Body of pancreas (tissue), 4 donors: ENCODE measurements at places on chromosomes 5 and 9.

GRCh38 chr5:144522698-144523097 is 352.0 kb downstream of the KCTD16 start:
- DNase-seq = no peak

- no peak for DNase-seq
Measured at GRCh38 chr5:147626464-147626863, 116.6 kb upstream of the DPYSL3 start.

DNA sequence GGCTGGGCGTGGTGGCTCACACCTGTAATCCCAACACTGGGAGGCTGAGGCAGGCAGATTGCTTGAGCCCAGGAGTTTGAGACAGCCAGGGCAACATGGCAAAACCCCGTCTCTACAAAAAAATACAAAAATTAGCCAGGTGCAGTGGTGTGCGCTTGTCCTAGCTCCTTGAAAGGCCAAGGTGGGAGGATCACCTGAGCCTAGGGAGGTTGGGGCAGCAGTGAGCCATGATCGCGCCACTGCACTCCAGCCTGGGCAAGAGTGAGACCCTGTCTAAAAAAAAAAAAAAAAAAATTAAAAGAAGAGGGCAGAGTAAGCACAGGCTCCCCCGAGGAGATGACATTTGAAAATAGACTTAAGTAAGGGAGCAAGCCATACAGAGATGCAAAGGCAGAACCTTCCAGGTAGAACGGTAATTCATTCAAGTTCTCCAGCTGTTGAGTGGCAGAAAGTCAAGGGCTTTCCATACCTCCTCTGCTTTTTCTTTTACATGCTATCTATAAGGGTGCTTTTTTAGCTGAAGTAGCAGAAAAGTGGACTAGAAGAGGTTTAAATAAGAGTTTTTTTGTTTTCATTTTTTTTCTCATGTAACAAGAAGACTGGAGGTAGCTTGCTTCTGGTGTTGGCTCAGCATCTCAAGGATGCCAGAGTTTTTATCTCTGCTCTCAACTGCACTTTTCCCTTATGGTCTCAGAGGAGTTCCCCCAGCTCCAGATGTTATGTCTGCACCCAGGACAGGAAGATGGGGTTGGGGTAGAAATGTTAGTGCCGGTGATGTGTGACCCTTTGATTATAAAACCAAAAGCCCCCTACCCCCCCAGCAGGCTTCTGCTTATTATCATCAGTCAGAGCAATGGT is 40.8 kb downstream of the ERGIC1 start:
- no peak for DNase-seq

DNA sequence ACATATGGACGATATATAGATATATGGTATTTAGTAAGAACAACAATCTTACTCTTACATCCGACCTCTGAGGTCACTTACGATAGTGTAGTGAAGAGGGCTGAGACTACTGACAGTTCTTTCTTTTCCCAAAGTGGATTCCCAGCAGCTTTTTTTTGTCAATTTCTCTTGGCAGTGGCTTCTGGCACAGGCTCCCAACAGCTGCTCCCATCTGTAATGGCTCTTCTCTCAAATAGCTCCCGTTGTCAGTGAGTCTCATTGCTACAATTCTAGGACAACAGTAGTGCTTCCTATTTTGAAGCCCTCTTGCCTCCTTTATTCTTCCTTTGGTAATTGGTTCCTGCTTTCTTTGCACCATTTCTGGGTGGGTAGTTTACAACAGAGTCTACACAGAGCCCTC is 68.4 kb downstream of the SLC25A46 start:
- no peak for DNase-seq

GRCh38 chr5:172162323-172162986 is 25.6 kb downstream of the STK10 start:
- no peak for DNase-seq

- DNase-seq = no peak
Measured at GRCh38 chr5:109812698-109813097, 123.0 kb downstream of the MAN2A1 start.

GRCh38 chr5:103668281-103668680 is 105.7 kb upstream of the NUDT12 start:
- DNase-seq = no peak

GRCh38 chr5:5739490-5739945 is 317.0 kb downstream of the ICE1 start:
- DNase-seq = no peak
